Stimulated activated CD4-positive, alpha-beta T cell treated with anti-CD3 and anti-CD28 coated beads, Interleukin-1b, Interleukin-23, amount 100 ng/mL, for 4 hours (primary cell): ENCODE measurements at places on chromosomes 6 and 20.
A peak's percentile ranks its signal among the peaks of the same experiment; 100 is the strongest.

DNA sequence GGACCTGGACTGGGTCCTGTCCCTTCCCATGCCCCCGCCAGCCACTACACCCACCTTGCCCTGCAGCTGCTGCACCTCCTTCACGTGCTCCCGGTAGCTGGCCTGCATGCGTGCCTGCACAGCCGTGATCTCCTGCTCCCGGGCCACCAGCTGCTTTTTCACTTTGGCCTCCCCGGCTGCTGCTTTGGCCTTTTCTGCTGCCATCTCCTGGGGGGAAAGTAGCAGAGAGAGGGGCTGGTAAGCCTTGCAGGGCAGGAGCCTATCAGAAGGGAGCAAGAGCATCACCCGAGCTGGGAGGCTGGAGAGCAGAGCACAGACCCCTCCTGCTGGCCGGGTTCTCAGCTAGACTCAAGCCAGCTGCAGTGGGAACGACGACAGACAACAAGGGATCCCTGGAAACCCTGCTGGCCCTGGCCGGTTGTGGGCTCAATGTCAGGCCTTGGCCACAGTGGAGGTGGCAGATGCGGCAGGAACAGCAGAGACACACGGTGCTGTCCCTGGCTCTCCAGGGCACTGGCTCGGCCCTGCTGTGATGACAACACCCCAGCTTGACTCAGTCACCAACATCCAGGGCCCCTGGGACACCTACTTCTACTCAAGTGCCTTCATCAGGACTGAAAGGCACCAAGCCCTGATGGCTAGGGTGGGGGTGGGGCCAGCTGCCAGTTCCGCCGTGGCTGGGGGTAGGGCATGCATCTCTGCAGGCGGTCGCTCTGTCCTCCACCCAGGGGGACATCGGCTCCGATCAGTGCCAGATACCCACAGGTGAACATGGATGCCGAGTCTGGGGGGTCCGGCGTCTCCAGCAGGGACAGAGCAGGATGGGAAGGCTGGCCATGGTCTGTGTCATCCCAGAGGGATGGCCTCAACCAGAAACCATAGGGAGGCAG lies 45.3 kb downstream of the RRBP1 start:
- DNase-seq: no peak

DNA sequence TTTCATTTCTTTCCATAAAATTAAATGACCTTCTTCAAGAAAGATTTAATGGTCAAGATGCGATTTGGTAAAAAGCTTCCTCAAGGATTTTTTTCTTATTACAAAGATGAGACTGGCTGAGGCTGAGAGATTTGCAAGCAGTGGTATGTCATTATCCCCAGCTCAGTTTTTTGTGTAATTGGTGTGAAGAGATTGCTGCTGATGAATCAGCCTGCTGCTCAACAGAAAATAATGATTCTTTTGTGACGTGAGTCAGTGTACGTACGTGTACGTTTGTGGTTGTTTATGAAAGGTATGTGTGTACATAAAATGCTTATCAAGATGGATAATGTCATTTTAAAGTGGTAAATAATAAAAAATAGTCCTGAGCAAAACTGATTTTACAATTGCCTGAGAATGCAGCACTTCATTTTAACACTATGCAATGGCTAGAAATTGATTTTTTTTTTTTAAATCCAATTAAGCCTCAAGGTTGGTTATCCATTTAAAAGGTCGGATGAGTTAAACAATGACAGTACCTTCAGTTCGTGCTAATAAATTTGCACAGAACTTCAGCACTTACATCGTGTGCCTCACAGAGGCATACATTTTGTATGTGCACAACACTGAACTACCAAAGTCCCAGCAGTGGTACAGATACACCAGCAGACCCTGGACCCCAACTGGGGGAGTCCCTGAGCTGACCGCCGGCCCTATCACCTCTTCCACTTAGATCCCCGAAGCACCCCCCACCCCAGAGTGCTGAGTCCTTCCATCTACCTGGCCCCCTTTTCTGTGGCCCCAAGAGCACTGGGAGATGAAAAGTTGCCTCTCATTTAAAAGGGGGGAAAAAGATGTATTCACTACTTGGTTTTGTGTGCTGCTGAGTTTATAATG lies 9.7 kb upstream of the NPEPL1 start:
- no peak for DNase-seq

DNA sequence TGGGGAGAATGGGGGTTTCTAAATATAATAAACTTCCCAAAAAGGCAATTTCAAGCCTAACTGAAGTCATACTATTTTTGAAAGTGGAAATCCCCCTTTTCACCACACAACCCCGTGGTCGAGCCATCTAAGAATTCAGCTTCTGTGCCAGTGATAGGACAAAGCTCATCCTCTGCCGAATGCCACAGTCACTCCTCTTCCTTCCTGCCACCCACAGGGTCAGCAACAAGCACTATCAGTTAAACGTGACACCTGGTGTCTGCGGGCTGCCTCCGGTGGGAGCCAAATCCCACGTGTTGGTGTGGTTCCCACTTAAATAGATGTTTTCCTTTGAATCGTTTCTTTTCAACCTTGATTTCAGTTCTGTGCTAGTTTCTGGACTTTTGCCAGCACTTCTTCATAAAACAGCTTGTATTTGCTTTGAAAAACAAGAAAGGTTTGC lies 60.7 kb downstream of the TNFAIP3 start:
- DNase-seq: peak; percentile 56

DNA sequence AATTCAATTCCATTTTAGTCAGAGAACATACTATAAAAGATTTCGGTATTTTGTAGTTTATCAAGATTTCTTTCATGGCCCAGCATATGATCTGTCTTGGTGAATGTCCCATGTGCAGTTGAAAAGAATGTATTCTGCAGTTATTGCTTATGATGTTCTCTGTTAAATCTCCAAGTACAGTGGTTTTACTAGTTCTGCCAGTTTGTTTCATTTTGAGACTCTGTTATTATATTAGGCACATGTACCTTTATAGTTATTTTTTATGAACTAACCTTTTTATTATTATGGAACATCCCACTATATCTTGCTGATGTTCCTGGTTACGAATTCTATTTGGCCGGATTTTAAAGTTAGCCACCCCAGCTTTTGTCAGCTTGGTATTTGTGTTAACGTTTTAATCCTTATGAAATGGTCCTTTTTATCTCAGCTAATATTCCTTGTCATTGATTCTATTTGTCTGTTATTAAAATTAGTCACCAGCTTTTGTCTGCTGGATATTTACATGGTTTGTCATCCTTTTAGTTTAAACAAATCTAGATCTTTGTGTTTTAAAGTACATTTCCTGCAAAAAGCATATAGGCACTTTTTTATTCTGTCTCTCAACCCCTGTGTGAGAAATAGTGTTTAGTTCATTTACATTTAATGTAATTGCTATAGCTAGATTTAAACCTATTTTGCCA lies 48.9 kb downstream of the VTA1 start:
- DNase-seq: no peak

DNA sequence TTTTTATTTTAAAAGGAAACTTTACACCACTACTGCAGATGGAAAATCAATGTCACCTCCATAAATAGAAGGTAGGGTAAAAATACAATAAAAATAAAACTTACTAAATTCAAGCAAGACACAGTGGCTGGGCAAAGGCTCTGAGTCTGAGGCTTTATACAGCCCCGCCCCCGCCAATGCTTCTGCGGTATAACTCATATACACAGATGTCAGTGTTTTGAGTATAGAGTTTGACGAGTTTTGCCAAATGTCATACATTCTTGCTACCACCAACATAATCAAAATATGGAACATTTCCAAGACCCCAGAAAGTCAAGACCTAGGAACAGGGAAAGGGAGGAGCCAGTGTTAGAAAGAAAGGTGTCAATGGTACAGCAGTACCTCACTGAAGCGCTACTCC lies 12.8 kb downstream of the NFATC2 start:
- peak; percentile 72 for DNase-seq

DNA sequence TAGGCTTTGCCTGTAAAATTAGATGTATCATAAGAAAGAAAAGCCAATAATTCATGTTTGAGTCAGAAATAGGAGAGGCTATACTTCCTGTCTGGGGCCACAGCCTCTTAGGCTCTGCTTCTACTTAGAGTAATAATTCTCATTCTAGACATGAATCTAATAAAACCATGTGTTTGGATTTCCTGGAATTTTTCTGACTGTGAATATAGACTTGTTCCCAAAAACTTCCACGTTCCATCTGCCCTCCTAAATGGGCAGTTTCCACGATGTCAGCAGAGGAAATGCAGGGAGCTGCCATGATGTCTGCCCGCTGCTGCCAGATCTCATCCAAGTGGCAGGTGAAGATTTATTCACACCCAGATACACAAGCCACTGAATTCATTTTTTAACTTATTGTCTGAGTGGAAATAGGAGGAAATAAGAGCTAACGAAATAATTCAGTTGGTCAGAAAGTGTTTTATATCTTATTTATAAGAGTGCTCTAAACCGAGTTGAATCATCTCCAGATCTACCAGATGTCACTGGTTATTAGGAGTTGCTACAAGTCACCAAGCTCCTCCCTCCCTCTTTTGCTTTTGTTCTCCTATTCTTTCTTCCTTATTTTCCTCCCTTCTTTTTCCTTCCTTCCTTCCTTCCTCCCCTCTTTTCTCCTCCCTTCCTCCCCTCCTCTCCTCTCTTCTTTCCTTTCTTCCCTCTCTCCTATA lies 69.3 kb downstream of the ALDH8A1 start:
- DNase-seq: no peak

- DNase-seq: no peak
Measured at GRCh38 chr20:62129731-62130531, 7.7 kb downstream of the LSM14B start.
